SW480 (cell line): ENCODE measurements at places on chromosomes 12 and 14.

DNA sequence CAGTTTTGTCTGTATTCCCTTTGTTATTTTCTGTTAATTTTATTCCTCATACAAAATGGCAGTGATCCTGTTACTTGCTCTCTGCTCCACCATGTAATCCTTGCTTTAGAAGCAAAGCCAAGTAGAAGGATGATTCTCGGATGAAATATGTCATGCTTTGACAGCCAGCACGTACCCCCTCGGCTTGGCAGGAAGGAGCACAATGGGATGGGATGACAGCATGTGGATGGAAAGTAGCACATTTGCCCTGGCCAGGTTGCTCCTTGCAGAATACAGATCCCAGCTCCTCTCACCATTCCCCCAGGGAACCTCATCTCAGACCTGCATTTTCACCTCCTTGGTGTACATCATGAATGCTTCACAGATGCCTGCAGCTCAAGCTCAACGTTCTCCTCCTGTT lies 35.1 kb upstream of the ATF1 start:
- no peak for DNase-seq

- no peak for DNase-seq
These were observed 35.9 kb upstream of the PZP start for GRCh38 chr12:9243999-9244649.

DNA sequence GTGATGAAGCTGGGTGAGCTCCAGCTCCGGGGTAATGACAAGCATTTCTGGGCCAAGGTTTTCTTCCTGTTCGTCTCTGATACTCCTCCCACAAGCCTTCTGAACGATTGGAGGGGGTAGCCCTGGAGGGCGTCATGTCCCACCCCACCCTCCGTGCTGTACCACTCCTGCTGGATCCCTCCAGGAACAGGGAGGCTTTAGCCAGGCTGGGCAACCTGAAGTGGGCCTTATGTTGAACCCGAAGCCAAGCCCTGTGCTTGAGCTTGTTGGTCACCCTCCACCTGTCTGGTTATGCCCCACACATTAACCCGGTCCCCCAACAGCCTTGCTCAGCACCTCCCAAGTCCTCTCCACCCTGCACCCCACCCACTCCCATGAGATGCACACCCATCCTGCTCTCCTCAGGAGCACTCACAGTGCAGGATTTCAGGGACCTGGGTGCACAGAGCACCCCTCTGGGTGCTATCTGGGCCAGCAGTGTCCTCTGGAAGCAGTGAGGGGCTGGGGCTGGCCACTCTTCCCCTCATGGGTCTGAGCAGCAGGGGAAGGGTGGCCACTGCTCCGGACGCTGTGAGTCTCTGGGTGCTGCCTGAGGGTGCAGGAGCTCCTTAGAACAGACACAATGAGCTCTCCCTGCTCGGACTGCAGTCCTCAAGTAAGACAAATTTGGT lies 6.8 kb upstream of the KRT83 start:
- no peak for DNase-seq

DNA sequence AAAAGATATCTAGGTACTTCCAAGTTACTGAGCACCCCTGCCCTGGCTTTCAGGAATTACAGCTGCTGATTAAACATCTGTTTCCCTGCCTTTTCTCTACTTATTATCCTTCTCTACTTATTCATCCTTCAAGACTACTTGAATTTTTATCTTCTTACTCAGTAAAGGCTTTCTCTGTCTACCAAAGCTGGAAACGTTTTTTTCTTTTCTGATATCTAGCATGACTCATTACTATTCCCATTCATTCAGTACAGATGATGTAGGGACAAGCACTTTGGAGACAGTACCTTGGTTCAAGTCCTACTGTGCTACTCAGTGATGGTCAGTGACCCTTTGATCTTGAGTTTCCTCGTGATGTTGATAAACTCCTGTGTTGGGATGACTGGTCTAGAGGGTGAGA lies 848.7 kb downstream of the NRXN3 start:
- DNase-seq: no peak

GRCh38 chr14:94334872-94335271 lies 11.7 kb upstream of the SERPINA6 start:
- no peak for DNase-seq

GRCh38 chr12:98591209-98591608 lies 2.3 kb upstream of the SLC25A3 start:
- DNase-seq: no peak
